ENCODE measurements at places on chromosomes 2 and 18.

GRCh38 chr2:136031711-136032110 is 46.3 kb upstream of the DARS1 start:
- no peak for DNase-seq

GRCh38 chr18:56747032-56747658 is 96.0 kb downstream of the WDR7 start:
- DNase-seq: no peak

DNA sequence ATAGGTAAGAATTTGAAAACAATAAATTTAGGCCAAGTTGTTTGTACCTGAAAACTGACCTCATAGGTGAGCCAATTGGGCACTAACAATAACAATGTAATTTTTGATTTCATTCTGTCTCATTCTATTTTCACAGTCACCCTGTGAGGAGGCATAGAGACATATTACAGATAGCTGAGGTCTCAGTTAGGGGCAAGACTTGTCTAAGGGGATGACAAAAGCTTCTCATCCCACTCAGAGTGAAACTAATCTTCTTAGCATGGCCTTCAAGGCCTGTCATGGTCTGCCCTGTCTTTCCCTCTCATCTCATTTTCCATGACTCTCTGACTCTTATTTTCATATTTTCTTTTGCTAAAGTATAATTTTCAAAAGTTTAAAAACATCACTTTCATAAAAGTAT is 562.0 kb upstream of the TNP1 start:
- no peak for DNase-seq

DNA sequence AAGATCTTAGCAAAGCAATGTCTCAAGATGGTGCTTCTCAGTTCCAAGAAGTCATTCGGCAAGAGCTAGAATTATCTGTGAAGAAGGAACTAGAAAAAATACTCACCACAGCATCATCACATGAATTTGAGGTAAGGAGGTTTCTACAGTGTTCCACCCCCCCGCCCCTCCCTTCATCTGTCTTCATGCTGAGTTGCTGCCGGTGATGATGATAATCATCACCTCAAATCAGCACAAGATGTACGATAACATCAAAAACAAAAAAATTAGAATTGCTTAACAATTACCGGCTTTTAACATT is 14.6 kb downstream of the UGP2 start:
- DNase-seq: no peak

- no peak for DNase-seq
These were observed 463.3 kb downstream of the STK39 start for GRCh38 chr2:167784084-167784425.

DNA sequence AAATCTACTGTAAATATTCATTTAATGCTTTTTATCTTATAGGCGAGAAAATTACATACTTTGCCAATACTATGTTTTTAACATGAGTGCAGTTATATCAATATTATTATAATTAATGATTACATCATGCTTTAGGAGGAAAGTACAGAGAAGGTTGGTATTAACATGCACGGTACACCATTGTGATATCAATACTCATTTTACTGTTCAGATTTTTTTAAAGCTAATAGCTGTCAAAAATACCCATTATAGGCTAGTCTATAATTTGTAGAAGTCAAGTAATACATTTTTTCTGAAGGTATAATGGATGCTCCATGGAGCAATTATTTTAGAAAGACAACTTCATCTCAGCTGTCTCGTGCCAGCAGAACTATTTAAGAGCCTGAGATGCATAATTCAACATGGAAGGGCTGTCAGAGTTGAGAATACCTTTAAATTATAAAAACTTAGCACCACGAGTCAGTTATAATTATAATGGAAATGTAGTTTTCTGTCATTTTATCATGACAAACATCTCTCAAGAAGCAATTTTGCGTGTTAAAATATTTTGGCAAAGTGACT is 1641.7 kb upstream of the ACVR2A start:
- DNase-seq: no peak

GRCh38 chr18:52903857-52904256 is 563.9 kb downstream of the DCC start:
- DNase-seq: no peak

DNA sequence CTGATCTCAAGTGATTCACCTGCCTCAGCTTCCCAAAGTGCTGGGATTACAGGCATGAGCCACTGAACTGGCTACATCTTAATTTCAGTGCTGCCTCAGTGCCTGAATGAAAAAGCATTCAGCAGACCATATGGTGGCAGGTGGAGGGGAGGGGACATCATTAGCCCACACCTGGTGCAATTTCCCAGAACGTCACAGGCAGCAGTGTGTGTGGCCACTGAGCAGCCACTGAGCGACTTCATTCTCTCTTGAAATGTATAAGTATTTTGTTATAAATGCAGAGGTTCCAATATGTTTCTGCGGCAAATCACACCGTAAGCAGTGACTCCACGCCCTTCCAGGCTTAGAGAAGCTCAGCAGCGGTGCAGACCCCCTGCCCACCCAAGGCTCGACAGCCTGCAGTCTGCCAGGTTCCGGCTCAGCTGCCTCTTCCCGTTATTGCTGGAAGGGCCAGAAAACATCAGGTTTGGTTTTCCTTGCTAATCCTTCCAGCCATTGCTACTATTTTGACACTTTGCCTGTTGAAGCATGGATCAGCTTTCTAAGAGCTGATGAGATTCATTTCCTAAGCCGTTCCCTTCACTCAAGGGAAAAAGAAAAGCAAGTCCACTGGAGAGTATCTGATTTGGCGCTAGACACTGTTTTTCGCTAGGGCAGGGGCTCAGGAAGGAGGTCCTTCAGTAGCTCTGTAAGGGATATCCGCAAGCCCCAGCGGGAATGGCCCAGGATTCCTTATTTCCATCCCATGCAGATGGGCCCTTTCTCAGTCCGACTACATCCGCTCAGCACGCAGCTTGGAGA is 250.7 kb downstream of the VAPA start:
- no peak for DNase-seq

GRCh38 chr2:26678035-26678434 is 14.5 kb upstream of the KCNK3 start:
- DNase-seq: no peak
